ENCODE measurements at places on chromosomes 1 and 21. TPM values are rescaled to one million over a fixed set of nuclear protein-coding genes. Genes with fewer than 3 reads are reported as not detected.
A peak's percentile ranks its signal among the peaks of the same experiment; 100 is the strongest.

GRCh38 chr1:176164014-176164678 is 42.9 kb downstream of the COP1 start:
- no peak for DNase-seq

- peak; percentile 46 for DNase-seq
These were observed 71.0 kb downstream of the CD46 start for GRCh38 chr1:207822602-207823451.

DNA sequence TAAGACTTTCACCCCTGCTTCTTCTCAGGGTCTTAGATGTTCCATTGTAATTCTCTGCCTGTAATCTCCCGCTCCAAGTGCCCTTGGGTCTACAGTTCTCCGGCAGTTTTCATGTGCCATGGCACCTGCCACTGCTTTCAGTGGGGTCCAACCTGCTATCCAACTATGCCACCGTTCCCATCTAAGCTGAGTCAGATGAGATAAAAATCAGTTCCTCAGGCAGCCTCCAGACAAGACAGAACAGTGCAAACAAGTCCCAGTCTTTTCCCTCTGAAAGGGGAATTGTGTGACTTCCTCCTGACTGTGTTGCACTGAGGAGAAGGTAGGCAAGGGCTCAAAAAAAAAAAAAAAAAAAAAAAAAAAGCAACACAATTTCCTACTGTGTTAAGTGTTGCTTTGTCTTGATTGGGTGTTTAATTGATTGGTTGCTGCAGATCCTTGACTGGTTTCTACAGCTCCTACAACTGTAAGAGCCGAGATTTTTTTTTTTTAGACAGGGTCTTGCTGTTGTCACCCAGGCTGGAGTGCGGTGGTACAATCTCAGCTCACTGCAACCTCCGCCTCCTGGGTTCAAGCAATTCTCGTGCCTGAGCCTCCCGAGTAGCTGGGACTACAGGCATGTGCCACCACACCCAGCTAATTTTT is 50.7 kb downstream of the EBNA1BP2 start:
- no peak for DNase-seq

- no peak for DNase-seq
These were observed 487.3 kb upstream of the PTBP2 start for GRCh38 chr1:96234299-96234698.

DNA sequence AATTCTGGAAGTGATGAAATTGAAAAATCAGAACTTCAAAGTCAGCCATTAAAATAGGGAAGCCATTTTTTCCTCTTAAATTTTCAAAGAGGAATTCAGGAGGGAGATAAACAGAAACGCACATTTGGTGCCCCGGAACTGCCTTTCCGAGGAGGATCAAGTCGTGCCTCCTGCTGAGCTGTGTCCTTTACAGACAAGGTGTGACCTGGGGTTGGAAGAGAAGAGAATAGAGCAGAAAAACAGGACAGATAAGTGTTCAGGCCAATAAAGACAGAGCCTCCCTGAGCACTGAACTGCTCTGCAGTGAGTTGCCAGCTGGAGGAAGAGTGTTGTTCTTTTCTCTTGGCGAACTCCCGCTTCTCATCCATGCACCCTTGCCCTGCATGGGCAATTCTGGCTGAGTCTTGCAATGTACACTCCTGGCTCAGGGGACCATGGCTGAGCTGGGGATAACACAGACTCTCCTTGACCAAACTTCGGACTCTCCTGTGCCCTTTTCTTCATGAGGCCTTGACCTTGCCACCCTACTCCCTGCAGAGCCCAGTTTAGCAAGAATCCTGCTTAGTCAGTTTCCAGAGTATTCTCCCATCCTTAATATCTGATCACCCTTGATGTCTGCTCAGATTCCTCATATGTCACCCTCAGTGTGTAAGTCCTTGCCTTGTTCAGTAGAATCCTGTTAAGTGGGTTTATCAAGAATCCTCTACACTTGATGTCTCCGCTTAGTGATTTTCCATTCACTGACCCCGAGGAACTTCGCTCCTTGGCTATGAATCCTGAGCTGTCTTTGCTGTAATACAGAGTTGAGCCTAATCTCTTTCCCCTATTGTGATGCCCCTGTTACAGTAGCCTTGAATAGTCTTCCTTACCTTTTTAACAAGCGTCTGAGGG is 1.3 kb upstream of the MTARC1 start:
- no peak for DNase-seq

The ADCY10 gene
- 0.05 TPM for total RNA-seq

The PM20D1 gene
- 0.43 TPM for total RNA-seq

The NCMAP gene
- not detected for total RNA-seq

The IGSF9 gene
- not detected for total RNA-seq

The FCRL4 gene
- total RNA-seq = not detected

DNA sequence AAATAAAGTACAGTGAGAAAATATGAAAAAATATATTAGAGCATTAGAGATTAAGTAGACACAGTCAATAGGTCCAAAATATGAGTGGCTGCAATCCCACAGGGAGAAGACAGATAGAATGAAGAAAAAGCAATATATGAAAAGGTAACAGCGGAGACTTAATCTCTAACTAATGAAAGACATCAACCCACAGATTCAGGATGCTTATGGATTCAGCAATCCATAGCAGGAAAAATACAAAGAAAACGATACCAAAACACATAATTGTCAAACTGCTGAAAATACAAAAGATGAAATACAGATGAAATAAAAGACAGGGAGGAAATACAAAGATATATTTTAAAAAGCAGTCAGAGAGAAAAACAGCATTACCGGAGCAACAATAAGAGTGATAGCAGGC is 56.7 kb upstream of the SLFNL1 start:
- DNase-seq = no peak

The ERICH3 gene
- 0.05 TPM for total RNA-seq

DNA sequence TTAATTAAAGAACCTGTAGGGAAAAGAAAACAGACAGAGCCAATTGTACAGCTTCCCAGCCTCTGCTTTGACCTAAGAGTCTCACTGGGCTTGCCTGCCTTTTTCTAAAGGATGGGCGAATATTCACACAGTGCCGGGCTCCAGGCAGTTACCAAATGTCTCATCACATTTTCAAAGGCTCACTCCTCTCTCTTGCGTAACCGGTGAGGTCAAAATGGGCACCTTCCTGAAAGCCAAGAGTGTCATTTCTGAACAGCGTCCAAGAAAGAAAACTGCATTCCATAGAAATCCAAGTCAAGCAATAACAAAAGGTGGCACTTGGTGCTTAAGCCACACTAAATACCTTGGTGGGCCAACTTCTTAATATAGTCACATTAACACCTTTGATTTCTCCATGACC is 710 bp upstream of the PALMD start:
- DNase-seq = no peak

Data from activated CD4-positive, alpha-beta memory T cell treated with anti-CD3 and anti-CD28 coated beads, Interleukin-2, amount 10 ng/mL, durations not matched to agents 7 days and 5 days (primary cell).